ENCODE measurements at places on chromosomes 5 and 9.

GRCh38 chr9:131162886-131163285 is 37.5 kb downstream of the NUP214 start:
- no peak for DNase-seq

DNA sequence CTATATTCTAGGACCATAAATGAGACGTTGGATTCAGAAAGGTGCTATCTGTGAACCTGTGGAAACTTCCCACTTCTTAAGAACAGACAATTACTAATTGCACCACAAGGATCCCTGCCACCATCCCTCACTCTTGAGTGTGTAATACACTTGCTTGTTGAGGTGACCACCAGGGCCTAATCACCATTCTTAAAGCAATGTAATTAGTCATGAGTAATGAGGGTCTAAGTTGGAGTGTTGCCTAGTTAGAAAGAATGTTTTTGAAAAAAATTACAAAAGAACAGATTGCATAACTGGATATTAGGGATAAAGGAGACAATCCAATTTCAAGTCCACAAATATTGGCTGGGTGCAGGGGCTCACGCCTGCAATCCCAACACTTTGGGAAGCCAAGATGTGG is 56.9 kb upstream of the TRIO start:
- no peak for DNase-seq

- DNase-seq, result no peak
Measured at GRCh38 chr9:116365056-116365471, 211.5 kb downstream of the PAPPA start.

DNA sequence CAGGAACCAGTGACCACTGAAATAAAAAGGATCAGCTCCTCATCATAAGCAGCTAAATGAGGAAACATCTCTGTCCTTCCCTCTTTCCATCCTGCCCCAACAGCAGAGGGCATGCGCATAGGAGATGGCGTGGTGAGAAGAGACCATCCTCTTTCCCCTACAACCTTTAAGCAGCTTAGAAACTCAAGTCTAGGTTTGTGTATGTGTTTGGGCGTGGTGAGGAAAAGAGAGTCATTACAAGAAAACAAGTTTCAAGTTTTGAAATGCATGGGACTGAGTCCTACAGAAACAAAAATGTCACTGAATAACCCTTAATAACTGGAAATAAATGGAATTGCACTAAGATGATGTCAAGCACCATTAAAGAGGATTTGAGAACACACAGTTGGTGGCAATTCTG is 96.4 kb upstream of the IL12B start:
- DNase-seq, result no peak
